ENCODE measurements at places on chromosomes 4 and X. TPM values are rescaled to one million over a fixed set of nuclear protein-coding genes. Genes with fewer than 3 reads are reported as not detected.

The BMPR1B gene
- total RNA-seq: not detected

The LRCH2 gene
- not detected for total RNA-seq

The MAGEC3 gene
- not detected for total RNA-seq

The TSPAN6 gene
- total RNA-seq: not detected

The ERAS gene
- not detected for total RNA-seq

The HMX1 gene
- total RNA-seq: not detected

The THAP9 gene
- 3.9 TPM for total RNA-seq

The FGFR3 gene
- total RNA-seq: 0.27 TPM

The FAAH2 gene
- 1.4 TPM for total RNA-seq

The CPLX1 gene
- 0.42 TPM for total RNA-seq

The OTC gene
- total RNA-seq: not detected

The FAM47A gene
- not detected for total RNA-seq

The FGFRL1 gene
- 10.5 TPM for total RNA-seq

The RNF128 gene
- not detected for total RNA-seq

The ATP2B3 gene
- total RNA-seq: not detected

The UNC5C gene
- not detected for total RNA-seq

The BEX3 gene
- 5.4 TPM for total RNA-seq

The CTAG2 gene
- not detected for total RNA-seq

The NALF2 gene
- total RNA-seq: 0.15 TPM

The GPR82 gene
- total RNA-seq: not detected

The WDR17 gene
- total RNA-seq: 0.87 TPM

The GPRASP1 gene
- 1.6 TPM for total RNA-seq

The CCNB3 gene
- 0.73 TPM for total RNA-seq

The ZNF157 gene
- total RNA-seq: 0.40 TPM

The CFAP99 gene
- total RNA-seq: not detected

The SMIM10 gene
- 0.21 TPM for total RNA-seq

The MAGEC1 gene
- not detected for total RNA-seq

The ERCC6L gene
- 12.7 TPM for total RNA-seq

The DGKQ gene
- total RNA-seq: 20.5 TPM

The TMPRSS11B gene
- not detected for total RNA-seq

The TMEM255A gene
- not detected for total RNA-seq

The SPATA18 gene
- total RNA-seq: 0.35 TPM

The ANAPC10 gene
- 25.4 TPM for total RNA-seq

The RXFP1 gene
- not detected for total RNA-seq

The TRIM61 gene
- 1.1 TPM for total RNA-seq
